ENCODE measurements at places on chromosomes 2 and 18. TPM values are rescaled to one million over a fixed set of nuclear protein-coding genes. Genes with fewer than 3 reads are reported as not detected.

LAPTM4A gene
- 349 TPM for total RNA-seq

TACR1 gene
- 5.9 TPM for total RNA-seq

ALPI gene
- total RNA-seq = not detected

LYG1 gene
- total RNA-seq = 0.80 TPM

CXCR2 gene
- 0.16 TPM for total RNA-seq

ABCB11 gene
- 0.66 TPM for total RNA-seq

MTCL1 gene
- total RNA-seq = 4.9 TPM
